ENCODE measurements at places on chromosomes 5 and 9.

DNA sequence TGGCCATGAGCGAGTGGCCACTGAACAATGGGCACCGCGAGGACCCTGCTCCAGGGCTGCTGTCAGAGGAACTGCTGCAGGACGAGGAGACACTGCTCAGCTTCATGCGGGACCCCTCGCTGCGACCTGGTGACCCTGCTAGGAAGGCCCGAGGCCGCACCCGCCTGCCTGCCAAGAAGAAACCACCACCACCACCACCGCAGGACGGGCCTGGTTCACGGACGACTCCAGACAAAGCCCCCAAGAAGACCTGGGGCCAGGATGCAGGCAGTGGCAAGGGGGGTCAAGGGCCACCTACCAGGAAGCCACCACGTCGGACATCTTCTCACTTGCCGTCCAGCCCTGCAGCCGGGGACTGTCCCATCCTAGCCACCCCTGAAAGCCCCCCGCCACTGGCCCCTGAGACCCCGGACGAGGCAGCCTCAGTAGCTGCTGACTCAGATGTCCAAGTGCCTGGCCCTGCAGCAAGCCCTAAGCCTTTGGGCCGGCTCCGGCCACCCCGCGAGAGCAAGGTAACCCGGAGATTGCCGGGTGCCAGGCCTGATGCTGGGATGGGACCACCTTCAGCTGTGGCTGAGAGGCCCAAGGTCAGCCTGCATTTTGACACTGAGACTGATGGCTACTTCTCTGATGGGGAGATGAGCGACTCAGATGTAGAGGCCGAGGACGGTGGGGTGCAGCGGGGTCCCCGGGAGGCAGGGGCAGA lies 53.3 kb downstream of the JADE2 start:
- no peak for DNase-seq

DNA sequence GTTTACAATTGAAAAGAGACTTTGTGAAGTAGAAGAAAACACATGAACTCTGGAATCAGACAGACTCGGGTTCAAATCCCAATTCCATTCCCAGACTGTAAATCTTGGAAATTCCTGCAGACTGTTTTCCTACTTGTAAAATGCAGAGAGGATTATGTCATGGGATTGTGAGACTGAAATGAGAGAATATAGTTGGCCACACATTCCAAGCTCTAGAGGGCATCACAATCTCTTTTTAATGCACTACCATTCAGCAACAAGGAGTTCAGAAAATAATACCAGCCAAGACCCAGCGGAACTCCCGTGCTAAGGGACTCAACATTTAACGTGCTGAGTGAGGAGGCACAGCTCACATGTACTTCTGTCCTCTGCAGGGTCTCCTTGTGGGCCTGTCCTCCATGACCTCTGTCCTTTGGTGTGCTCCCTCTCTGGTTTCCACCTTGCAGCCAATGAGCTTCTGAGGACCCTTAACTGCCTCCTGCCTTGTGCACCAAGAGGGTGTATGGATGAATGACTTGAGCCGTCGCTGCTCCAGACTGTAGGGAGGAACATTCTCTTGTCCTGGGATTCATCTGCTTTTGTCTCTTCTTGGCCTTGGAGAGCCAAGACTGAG lies 263.5 kb downstream of the NTRK2 start:
- DNase-seq: peak; percentile 18

DNA sequence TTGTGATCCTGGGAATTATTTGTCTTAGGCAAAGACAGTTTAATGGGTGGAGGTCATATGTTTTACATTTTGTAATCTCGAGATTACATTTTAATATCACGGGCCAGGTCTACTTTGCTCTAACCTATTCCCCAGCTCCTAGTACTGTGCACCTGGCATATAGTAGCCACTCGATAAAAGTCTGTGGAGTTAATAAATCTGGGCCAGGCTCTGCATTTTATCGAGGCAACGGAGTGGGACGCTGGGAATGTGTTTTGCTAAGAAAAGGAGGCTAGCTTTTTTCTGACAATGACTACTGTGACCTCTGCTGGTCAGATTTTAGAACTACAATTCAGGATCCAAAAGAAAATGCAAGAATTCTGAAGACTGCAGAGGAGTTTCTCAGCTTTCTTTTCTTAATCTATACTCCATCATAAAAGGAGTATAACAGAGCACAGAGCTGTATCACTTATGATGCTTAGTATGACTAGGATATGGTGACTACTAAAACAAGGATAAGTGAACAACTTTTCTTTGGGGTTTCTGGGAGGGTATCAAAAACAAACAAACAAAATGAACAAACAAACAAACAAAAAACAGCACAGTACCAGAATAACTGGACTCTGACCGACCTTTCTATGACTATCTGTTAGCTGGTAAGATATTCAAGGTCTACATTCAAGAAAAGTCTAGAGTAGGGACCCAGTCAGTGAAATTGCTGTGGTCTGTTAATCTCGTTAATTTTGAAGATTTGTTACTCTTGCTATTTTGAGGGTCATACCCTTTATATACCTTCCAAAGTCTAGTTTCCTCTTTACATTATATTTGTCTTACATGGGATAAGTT lies 46.1 kb upstream of the CER1 start:
- DNase-seq: peak; percentile 39

DNA sequence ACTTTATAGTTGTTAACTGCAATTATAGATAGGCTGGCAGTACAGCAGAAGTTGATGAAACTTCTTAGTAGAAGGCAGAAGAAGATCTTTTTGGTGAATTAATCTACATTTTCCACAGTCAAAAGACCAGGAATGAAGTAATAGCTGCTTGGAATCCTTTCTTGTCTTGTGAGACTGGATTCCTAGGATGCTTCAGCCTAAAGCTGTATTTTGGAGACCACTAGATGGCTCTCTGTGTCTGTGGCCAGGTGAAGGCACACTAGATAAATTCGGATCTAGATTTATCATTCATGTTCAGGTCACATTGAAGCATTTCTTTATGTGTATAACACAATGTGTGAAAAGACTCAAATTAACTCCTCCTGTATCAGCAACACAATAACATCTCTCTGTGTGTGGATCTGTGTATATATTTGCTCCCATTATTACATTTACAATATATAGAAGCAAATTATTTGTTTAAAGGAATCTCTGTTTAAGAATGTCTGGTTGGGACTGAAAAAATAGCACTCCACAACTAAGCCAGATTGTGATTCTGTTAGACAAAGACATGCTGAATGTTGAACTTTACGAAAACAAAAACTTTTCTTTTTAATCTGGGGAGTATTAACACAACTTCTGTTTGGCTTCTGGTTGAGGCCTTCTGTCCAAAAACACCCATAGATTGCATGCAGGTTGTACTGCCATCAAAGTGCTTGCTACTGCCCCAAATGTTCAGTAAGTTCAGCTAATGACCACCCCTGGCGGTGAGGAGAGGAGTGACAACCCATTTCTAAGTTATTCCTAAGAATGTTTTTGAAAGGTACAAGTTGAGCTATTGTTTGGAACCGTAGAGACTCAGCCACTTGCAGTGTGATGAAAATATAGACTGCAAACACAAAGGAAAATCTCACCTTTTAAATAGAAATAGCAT lies 10.6 kb downstream of the GRIN3A start:
- DNase-seq: no peak
